Right hindlimb (tissue), 1 donor: ENCODE measurements at places on chromosomes 6 and 20.

DNA sequence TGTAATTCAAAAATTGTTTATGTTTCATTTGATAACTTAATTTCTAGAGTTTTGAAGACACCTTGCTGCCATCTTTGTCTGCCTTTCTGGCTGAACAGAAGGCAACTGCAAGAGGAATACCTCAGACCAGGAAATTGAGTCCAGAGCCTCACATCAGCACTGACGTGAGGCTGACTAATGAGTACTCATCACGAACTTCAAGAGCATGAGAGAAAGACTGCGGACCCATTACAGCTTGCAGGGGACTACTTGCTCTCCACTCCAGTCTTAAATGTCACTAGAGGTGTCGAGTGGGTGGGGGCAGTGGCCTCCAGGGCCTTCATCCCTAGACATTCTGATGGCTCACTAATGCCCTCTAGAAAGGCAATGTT is 109.5 kb upstream of the SSTR4 start:
- DNase-seq: no peak

DNA sequence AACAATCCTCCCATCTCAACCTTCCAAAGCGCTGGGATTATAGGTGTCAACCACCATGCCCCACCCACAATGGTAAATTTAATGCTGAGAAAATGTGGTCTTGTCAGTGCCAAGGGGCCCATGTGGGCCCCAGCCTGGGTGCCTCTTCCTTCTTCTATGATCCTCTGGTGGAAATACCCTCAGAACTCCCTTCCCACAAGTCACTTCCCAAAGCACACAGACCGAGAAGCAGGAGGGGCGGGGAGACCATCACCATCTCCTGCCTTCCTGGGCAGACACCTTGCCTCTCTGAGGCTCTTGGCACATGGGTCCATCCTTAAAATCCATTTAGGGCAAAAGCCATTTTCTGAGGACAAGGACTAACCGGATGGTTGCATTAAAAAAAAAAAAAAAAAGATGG is 59.0 kb downstream of the NOL4L start:
- DNase-seq: peak; percentile 7

- DNase-seq: no peak
These were observed 68.9 kb downstream of the CYP39A1 start for GRCh38 chr6:46583721-46584120.

- no peak for DNase-seq
These were observed 260.4 kb downstream of the RNGTT start for GRCh38 chr6:88702956-88703556.

GRCh38 chr6:165744555-165745228 is 81.7 kb upstream of the PDE10A start:
- DNase-seq: no peak

- DNase-seq: no peak
These were observed 67.2 kb downstream of the POPDC3 start for GRCh38 chr6:105112577-105112976.

DNA sequence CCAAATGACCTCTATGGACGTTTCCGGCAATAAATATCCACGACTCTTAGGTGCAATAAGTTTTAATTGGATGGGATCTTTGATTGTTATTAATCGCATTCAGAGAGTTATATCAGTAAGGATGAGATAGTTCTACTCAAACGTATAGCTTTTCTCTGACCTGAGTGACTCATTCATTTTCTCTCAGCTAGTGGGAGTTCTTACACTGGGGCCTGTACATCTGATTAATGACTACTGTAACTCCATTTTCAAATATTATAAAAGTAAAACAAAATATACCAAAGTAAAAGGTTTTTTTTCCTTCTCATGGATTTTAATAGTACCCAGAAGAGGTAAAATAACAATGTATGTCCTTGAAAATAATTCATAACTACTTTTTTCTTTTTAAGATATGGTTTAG is 41.1 kb upstream of the SAMD5 start:
- DNase-seq: no peak

GRCh38 chr20:47677635-47678453 is 107.4 kb downstream of the SULF2 start:
- peak; percentile 53 for DNase-seq

- DNase-seq: no peak
These were observed 50.3 kb downstream of the RRBP1 start for GRCh38 chr20:17631576-17632319.

DNA sequence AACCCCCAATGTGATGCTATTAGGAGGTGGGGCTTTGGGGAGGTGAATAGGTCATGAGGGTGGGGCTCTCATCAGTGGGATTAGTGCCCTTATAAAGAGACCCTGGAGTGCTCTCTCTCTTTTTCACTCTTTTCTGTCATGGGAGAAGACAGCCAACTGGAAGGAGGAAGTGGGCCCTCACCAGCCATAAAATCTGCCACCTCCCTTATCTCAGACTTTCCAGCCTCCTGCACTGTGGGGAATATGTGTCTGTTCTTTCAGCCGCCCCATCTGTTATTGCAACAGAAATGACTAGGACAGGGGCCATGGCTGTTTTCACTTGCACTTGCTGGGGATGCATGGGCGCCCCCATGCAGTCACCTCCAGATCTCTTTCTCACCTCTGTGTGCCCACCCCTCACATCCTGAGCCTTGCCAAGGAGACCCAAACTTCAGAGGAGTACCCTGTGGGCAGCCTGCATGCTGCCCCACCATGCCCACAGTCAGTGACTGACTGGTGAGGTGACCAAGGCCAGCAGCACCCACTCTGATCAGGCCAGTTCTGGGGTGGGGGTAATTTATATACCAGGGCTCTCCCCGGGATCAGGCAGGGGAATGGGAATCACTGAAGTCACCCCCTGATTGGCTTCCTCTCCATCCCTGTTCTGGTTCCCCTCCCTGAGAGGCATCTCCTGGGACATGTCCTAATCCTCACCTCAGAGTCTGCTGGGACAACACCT is 118.4 kb downstream of the ANKRD60 start:
- DNase-seq: peak; percentile 9

DNA sequence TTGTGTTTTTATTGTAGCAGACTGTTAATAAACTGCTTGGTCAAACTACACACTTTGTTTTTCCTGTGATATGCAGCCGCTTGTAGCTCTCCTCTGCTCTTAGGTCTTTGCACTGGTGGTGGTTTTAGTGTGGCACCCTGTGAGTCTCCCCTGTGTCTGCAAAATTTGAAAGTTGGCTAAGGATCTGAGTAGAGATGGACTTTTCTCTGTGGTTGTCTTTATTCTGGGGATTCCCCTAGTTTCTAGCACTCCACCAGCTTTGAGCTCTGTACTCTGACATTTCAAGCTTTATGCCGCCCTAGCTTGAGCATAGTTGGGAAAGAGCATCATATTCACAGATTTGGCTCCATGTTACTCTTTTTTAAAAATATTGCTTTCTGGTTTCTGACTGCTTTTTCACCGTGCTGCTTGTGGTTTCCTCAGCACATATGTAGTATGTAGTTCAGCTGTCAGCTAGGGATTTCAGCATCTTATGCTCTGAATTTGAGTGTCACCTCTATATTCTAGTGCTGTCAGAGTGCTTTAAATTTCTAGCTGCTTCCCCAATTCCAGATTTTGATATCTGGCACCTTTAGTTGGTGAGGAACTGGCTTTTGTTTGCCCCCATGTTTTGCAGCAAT is 25.4 kb downstream of the CDYL start:
- no peak for DNase-seq
